Lung microvascular endothelial cell (primary cell): ENCODE measurements at places on chromosomes 5 and 9. TPM values are rescaled to one million over a fixed set of nuclear protein-coding genes. Genes with fewer than 3 reads are reported as not detected.

- no peak for DNase-seq
These were observed 550.8 kb downstream of the CDH9 start for GRCh38 chr5:26487553-26487952.

DNA sequence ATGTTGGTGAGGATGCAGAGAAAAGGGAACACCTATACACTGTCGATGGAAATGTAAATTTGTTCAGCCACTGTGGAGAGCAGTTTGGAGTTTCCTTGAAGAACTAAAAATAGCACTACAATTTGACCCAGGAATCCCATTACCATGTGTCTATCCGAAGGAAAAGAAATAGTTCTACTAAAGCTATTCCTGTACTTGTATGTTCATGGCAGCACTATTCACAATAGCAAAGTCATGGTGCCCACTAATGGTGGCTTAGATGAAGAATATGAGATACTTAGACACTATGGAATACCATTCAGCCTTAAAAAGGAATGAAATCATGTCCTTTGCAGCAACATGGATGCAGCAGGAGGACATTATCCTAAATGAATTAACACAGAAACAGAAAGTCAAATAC is 50.2 kb upstream of the CAST start:
- no peak for DNase-seq

- DNase-seq = peak; percentile 88
These were observed 1.7 kb upstream of the EFNA5 start for GRCh38 chr5:107672211-107673038.

- DNase-seq = peak; percentile 95
These were observed 32.1 kb downstream of the PTPA start for GRCh38 chr9:129143031-129143927.

DNA sequence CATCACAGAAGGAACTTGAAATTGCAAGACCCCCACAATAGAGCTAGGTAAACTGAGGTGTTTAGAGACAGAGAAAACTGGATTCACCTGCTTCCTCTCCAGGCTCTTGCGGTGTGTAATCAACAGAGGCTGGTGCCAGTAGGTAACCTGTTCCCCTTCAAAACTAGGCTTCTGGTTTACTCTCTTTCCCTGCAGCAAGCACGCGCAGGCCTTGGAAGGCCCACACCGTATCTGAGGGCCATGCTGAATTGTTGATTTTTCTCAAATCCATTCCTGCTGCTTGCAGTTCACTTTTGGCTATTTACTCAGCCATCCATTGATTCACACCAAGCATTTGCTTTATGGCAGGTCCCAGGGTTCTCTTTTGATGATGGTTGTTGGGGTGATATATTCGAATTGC is 667 bp upstream of the FRRS1L start:
- DNase-seq = no peak

- no peak for DNase-seq
These were observed 97.1 kb upstream of the IRX2 start for GRCh38 chr5:2848619-2849018.

Gene MELK
- total RNA-seq = 3.6 and 12.9 TPM in 2 replicates

Gene DND1
- total RNA-seq = under 0.01 and 0.22 TPM in 2 replicates

Gene PCDHGA8
- total RNA-seq = 1.1 and 1.2 TPM in 2 replicates

DNA sequence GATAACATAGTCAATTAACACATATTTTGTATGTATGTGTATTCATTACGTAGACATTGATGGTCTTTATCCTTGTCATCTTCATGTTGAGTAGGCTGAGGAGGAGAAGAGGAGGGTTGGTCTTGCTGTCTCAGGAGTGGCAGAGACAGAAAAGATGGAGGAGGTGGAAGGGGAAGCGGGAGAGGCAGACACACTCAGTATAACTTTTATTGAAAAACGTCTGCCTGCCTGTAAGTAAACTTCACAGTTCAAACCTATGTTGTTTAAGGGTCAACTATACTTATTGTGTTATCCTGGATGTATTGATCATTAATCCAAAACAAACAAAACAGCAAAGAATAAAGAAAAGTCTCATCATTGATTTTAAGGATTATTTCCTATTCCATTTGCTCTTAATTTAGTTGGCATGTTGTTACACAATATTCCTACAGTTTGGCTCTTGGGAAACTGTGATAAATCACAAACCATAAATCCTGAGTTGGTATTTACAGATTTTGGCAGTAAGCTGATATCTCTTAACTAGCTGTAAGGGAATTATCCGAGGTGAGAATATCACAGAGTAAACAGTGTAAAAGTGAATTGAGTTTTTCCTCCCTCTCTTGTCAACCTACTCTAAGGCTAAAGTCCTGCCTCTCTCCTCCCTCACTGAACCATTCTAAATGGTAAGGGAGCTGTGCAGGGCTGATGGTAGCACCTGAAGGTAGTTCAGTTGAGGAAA is 487.2 kb downstream of the SPATA31D1 start:
- no peak for DNase-seq

- no peak for DNase-seq
These were observed 136.3 kb downstream of the TENT4A start for GRCh38 chr5:6849316-6850105.

Gene FREM1
- total RNA-seq = not detected in 2 replicates

GRCh38 chr9:68798423-68798822 is 93.4 kb downstream of the PIP5K1B start:
- no peak for DNase-seq

Gene SMIM27
- 3.9 and 6.2 TPM in 2 replicates for total RNA-seq

Gene PCDHA4
- total RNA-seq = under 0.01 TPM in 2 replicates

Gene BTNL3
- total RNA-seq = not detected in 2 replicates
